Ovary (tissue), 10 donors: ENCODE measurements at places on chromosomes 5 and 9. TPM values are rescaled to one million over a fixed set of nuclear protein-coding genes. Genes with fewer than 3 reads are reported as not detected.

Gene CSF2
- not detected for polyA plus RNA-seq

Gene SLC12A2
- 11.8 TPM for polyA plus RNA-seq

Gene DNAJA1
- 159 TPM for polyA plus RNA-seq

Gene FOXD4L4
- polyA plus RNA-seq = not detected

Gene C9orf152
- not detected for polyA plus RNA-seq

Gene OTULIN
- 4.1 TPM for polyA plus RNA-seq

Gene GOLM1
- 31.1 TPM for polyA plus RNA-seq

Gene PCDHB8
- polyA plus RNA-seq = 0.42 TPM

Gene GRK6
- polyA plus RNA-seq = 5.9 TPM

Gene ZFYVE16
- 23.7 TPM for polyA plus RNA-seq

Gene ISL1
- not detected for polyA plus RNA-seq

Gene ANKRD31
- 0.28 TPM for polyA plus RNA-seq

Gene ROPN1L
- not detected for polyA plus RNA-seq

Gene PCDHA9
- polyA plus RNA-seq = not detected

Gene HAND1
- not detected for polyA plus RNA-seq

Gene SLCO6A1
- polyA plus RNA-seq = not detected

Gene CER1
- polyA plus RNA-seq = not detected

Gene ENG
- polyA plus RNA-seq = 191 TPM

Gene HRH2
- 1.2 TPM for polyA plus RNA-seq

Gene ABITRAM
- polyA plus RNA-seq = 7.5 TPM

Gene SLF1
- 2.8 TPM for polyA plus RNA-seq

Gene GDA
- polyA plus RNA-seq = not detected

Gene PCDHB3
- 2.3 TPM for polyA plus RNA-seq

Gene SLC22A4
- polyA plus RNA-seq = 1.7 TPM

Gene ARHGEF39
- polyA plus RNA-seq = 0.52 TPM

Gene ORM2
- polyA plus RNA-seq = 0.52 TPM

Gene ANKRD18A
- 0.06 TPM for polyA plus RNA-seq

Gene PCDHGA7
- polyA plus RNA-seq = 1.3 TPM

Gene CHMP5
- polyA plus RNA-seq = 56.4 TPM

Gene TLR4
- polyA plus RNA-seq = 13.5 TPM

Gene FRRS1L
- polyA plus RNA-seq = 17.5 TPM

Gene SPINK4
- polyA plus RNA-seq = not detected

Gene ZNF608
- polyA plus RNA-seq = 10.5 TPM

Gene PCA3
- not detected for polyA plus RNA-seq

Gene TAF11L10
- not detected for polyA plus RNA-seq

Gene GPR150
- 0.28 TPM for polyA plus RNA-seq

Gene ANKRD20A1
- 0.54 TPM for polyA plus RNA-seq

Gene GPRIN1
- 0.50 TPM for polyA plus RNA-seq

Gene PNPLA7
- 19.9 TPM for polyA plus RNA-seq

Gene SCGB3A1
- polyA plus RNA-seq = not detected

Gene MARVELD2
- polyA plus RNA-seq = 1.7 TPM

Gene SHB
- polyA plus RNA-seq = 15.7 TPM

Gene NHP2
- polyA plus RNA-seq = 50.1 TPM

Gene BHMT2
- polyA plus RNA-seq = 7.0 TPM

Gene CATSPER3
- 0.45 TPM for polyA plus RNA-seq

Gene AGXT2
- not detected for polyA plus RNA-seq

Gene HDHD3
- 8.9 TPM for polyA plus RNA-seq

Gene ADAMTSL2
- 1.9 TPM for polyA plus RNA-seq
